Stimulated activated CD4-positive, alpha-beta T cell treated with anti-CD3 and anti-CD28 coated beads, Interleukin-1b, Interleukin-23, amount 100 ng/mL, for 48 hours (primary cell): ENCODE measurements at places on chromosomes 2 and 18.

GRCh38 chr2:215429424-215429823 is 6.4 kb downstream of the FN1 start:
- no peak for DNase-seq

DNA sequence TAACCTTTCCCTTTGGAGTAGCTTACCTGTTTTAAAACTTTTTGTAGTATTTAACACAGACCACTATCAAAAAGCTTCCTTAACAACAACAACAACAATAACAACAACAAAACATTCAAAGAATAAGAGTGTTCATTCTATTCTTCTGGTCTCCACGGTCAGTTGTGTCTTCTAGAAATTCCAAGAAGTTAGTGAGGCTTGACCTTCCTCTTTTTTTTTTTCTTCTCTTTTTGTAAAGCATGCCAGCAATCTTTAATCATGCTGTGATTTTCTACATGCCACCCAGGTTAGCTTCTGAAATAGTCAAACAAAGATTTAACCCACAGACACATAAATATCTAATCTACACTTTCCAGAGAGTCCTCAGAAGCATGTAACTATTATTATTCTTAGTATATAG is 28.4 kb upstream of the KLHL14 start:
- no peak for DNase-seq

- DNase-seq: no peak
Measured at GRCh38 chr18:69956057-69956456, 8.4 kb upstream of the CD226 start.

DNA sequence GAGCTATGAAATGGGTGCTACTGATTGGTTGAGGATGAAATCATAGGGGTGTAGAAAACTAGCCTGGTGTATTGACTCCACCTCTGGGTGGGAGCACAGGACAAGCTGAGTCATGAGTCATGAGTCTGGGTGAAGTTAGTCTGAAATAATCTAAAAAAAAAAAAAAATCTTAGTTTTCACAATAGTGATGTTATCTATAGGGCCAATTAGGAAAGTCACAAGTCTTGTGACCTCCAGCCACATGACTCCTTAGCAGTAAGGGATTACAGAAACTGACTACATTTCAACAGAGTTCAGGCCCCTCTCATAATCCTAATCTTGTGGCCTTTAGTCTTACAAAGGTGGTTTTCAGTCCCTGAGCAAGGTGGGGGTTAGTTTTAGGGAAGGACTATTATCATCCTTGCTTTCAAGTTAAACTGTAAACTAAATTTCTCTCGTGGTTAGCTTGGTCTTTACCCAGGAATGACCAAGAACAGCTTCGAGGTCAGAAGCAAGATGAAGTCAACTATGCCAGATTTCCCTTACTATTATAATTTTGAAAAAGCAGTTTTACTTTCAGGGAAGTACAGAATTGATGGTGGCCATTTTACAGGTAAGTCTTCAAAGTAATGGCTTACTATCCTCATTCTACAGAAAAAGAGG is 338.0 kb upstream of the GYPC start:
- DNase-seq: no peak

DNA sequence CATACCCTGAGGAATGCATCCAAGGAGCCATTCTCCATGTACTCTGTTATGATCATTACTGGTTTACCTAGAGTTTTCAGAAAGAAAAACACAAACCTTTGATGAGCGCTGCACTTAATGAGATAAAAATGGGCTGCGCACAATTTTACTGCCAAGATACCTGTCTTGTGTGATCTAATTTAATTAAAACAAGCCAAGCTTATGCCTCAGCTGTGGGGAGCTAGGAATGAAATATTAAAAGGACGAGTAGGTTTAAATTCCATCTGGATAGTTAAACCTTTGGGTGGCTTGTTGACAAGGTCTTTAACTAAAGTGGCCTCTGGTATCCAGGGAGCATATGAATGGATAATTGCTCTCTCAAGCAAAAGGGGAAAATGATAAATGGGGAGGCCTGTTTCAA is 135.0 kb downstream of the EPHA4 start:
- no peak for DNase-seq

DNA sequence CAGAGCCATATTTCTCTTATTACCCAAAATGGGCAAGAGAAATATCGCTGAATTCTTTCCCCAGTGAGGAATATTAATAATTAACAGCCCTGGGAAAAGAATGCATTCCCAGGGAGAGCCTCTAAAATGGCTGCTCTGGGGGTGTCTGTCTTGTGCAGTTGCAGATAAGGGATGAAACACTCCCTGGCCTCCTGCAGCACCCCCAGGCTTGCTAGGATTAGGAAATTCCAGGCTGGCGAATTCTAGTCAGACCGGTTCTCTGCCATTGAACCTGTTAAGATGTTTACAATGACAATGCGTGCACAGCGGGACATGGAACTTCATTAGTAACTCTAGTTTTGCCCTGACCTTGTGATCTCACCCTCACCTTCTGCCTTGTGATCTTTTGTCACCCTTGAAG is 24.5 kb downstream of the MRPL30 start:
- no peak for DNase-seq

GRCh38 chr2:167237478-167237877 is 349.2 kb downstream of the XIRP2 start:
- no peak for DNase-seq

DNA sequence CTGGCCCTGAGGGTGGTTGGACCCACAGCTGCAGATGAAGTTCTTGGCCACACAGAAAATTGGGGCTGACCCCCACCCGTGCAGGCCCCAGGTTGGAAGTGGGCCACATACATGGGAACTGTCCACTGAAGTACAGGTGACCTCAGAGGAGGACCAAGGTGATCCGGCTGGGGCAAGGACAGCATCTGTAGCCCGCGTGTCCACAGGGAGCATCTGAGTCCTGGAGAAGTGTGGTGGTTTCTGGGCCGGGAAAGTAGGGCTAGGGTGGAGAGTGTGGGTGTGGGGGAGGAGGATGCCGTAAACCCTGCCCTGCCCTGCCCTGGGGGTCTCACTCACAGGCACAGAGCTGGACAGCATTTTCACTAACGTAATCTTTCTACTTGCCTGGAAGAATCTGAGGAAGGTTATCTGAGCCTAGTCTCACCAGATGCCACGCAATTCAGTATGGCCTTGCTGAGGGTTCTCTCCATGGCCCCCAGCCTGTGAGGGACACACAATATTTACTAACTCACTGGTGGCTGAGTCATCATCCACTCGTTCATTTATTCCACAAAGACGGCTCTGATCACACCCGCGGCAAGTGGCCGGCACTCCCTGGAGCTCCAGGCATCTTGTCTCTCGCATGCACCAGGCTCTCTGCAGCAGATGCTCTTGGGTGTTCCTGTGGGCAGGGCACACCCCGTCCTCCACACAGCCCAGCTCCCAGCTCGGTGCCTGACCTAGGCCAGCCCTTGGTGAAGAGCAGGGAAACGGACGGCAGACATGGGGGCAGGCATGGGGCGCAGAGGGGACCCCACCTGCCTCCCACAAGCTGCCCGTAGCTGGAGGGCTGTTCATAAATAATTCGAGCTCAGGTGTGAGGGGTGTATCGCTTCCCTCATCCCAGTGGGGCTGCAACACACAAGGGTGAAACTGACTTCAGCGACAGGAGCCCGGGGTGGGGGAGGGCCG is 51.2 kb downstream of the INHBB start:
- DNase-seq: no peak

DNA sequence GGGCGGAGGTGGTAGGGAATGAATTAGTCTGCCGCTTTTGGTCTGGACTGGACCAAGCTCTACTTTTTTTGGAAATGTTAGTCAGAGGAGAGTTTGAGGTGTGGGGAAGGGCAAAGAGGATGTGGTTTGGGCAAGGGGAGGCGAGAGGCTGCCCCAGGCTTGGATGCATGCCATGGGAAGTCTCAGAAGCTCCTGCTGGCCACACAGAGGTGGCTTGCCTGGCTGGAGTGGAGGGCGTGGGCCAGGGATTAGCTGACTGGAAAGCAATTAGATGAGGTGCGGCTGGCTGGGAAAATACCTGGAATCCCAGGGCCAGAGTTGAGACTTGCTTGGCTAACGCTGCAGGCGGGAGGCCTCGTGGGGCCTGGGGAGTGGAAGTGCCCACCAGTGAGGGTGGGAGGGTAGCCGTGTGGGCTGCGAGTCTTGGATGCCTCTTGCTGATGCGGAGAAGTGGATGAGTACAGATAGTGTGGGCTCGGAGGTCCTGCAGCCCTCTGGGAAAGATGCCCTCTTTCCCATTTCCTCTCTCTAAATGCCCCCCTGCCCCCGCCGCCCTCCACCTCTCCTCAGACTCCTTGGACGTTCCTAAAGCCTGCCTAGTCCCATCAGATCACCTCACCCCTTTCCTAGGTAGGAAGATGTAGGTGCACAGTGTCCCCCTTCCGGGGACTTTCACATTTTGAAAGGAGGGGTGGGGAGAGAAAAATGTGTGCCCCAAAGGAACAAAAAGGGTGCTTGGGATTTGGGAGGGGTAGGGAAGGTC is 117.6 kb downstream of the SMAD7 start:
- no peak for DNase-seq

- no peak for DNase-seq
Measured at GRCh38 chr2:214836568-214836967, 27.1 kb upstream of the BARD1 start.

GRCh38 chr2:222465746-222466145 is 41.4 kb downstream of the SGPP2 start:
- DNase-seq: no peak

DNA sequence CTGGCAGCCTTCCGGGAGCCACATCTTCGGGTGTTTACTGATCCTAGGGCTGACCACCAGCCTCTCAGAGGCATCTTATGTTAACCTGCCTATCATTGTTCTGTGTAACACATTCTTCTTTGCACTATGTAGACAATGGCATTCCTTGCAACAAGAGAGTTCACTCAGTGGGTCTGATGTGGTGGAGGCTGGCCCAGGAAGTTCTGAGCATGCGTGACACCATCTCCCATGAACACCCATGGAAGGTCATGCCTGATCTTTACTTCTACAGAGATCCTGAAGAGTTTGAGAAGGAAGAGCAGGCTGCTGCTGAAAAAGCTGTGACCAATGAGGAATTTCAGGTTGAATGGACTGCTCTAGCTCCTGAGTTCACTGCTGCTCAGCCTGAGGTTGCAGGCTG is 15.3 kb upstream of the ALMS1 start:
- DNase-seq: no peak

DNA sequence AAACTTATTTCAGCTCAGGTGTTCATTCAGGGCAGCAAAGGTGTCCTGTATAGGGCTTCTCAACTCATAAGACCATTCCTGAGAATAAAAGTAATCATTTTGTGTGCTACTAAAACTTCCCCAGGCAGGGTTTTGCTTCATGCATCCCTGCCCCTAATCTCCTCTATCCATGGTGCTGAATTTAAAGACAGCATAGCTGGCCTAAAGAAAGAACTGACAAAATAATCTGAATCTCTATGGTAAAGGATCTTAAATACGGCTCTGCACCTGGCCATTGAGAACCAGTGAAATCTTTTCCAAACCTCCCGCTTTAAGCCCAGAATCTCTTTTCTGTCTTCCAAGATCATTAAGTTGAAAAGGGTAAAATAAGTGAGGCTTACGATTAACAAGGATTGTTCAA is 292.1 kb upstream of the KLHL29 start:
- no peak for DNase-seq

DNA sequence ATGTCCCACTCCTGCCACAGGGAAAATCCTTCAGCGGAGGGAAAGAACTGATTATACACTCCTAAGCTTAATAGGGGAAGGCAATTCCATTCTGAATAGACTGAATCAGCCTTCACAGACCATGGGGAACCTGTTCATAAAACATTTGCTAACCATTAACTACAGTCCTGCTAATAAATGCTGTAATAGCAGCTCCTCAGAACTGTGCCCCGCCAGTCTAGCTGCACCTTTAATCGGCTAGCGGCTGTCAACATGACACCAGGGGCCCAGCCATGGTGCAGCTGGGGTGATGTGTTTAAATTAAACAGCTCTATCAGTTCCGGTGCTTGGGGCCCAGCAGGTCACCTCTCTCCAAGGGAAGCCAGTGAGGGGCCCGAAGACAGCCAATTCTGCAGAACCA is 77.8 kb downstream of the GALNT14 start:
- no peak for DNase-seq

- DNase-seq: no peak
Measured at GRCh38 chr2:160564591-160564990, 71.0 kb upstream of the RBMS1 start.

DNA sequence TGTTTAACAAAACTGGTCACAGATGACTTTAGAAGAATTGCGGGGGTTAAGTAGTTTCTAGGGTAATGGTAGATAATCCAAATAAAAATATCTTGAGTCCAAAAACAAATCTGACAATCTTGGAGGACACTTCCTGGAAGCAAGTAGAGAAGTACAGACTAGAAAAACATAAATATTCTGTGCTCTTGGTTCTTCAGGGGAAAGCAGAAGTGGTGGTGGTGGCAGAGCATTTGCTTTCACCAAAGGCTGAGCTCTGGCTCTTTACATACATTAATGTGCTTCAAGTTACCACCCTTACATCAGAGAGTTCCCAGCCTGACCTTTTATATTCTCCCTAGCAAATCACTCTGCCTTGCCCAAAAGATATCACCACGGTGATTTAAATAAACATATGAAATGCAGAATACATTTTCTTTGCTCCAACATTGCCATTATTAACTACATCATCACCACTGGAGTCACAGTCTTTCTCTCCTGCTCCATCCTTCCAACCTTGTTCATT is 15.3 kb downstream of the PDE11A start:
- DNase-seq: no peak
